ENCODE measurements at places on chromosomes 3 and 15.

- DNase-seq: no peak
These were observed 1.5 kb downstream of the SLITRK3 start for GRCh38 chr3:165194511-165195240.

DNA sequence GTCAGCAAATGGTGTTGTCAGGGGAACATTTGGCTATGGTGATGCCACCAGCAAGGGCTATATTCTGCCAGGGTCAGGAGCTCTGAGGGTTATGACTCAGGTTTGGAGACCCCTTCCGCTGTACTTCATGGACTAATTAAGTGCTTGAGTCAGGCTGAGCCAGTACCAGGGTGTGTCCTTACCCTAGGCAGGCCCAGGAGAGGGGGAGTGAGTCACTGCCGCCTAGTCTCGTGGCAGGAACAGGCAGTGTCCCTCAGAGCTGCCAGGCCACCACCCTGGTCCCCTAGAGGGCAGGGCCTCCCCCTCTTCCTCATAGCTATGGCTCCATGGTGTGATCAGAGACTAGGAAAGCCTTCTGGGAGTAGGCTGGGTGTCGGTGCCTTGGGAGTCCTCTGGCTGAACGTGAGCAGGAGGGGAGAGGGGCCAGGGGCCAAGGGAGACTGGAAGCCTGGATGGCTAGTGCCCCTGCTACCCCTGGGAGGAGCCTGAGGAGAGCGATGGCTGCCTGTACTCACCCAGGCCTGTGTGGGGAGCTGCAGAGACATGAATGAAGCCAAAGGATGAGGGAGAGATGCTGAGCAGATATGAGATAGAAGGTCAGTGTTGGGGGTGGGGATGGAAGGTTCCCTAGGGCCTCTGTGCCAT, 10.6 kb downstream of the MAPKAPK3 start:
- no peak for DNase-seq

DNA sequence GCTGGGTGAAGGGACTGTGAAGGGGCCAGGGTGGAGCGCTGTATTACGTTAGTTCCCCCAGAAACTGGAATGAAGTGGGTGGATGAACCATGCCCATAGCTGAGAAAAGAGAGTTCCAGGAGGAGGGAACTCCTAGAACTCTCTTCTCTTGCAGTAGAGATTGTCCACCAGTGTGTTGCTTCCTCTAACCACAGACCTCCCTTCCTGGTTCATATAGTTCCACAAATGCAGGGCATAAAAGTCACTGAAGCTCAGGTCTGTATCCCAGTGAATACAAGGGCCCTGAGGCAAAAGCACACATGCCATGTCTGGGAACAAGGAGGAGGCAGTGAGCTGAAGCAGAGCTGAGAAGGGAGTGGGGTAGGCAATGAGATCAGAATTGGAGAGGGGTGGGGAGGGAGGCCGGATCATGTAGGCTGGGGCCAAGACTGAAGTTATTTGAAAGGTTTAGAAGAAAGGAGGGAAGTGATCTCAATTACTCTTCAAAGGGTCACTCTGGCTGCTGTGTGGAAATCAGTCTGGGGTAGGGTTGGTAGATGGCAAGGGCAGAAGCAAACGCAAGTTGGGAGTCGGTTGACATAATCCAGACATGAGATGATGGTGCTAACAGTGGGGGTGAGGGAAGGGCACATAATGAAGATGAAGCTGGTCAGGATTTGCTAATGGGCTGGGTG, 6.5 kb downstream of the A4GNT start:
- no peak for DNase-seq

DNA sequence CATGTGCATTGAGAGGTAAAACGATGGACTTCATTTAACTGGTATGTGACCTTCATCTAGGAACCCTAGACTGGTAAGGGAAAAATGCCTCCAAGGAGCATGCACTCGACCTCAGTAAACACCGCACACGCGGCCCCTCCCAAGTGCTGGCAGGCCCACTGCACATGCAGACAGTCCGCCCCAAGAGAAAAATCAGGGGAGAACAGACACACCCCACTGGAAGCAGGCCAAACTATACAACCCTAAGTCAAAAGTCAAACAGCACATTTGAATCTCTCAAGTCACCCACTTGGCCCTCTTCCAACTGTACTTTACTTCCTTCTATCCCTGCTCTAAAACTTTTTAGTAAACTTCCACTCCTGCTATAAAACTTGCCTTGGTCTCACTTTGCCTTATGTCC, 250.1 kb upstream of the HES1 start:
- DNase-seq: no peak

- no peak for DNase-seq
These were observed 35.0 kb upstream of the HES1 start for GRCh38 chr3:194100856-194101390.

GRCh38 chr3:85939074-85939482, 980.3 kb downstream of the CADM2 start:
- no peak for DNase-seq

- no peak for DNase-seq
These were observed 891.3 kb downstream of the SQOR start for GRCh38 chr15:46525984-46526725.

- DNase-seq: no peak
These were observed 80.5 kb downstream of the CRTC3 start for GRCh38 chr15:90610190-90610589.

GRCh38 chr15:25864966-25865365, 1.8 kb upstream of the ATP10A start:
- no peak for DNase-seq

GRCh38 chr3:45688194-45688881, 858 bp upstream of the SACM1L start:
- no peak for DNase-seq

DNA sequence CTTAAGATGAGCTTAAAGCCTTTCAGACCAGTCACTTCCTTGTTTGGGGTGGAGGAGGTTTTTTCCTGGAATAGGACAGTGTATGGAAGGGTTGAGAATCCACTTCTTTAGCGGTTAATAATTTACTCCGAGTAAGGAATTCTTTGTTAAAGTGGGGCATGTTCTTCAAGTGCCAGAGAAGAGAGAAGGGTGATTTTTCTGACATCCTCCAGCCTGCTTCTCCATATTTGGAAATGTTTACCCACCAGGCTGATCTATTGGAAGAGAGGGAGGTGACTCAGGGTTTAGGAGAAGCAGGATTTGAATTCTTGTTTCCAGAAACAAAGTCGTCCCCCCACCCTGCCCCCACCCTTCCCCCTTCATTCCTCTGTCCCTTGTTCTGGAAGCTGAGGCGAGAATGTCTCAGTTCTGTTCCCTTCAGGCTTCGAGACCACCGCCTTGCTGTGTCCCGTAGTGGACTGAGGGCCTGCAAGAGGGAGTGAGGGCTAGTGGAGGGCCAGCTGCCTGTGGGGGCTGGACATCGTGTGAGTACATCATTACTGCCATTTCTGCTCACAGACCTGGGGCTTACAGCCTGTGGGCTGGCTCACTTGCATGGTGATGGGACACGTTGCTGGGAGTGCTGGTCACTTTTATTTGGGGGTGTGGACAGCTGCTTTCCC, 58.5 kb downstream of the LPP start:
- DNase-seq: no peak

- no peak for DNase-seq
These were observed 73.6 kb downstream of the ADCY5 start for GRCh38 chr3:123375014-123375940.
